ENCODE measurements at places on chromosomes 3 and 15.
A peak's percentile ranks its signal among the peaks of the same experiment; 100 is the strongest.

- no peak for DNase-seq
Observed at GRCh38 chr3:54433846-54434245, 311.5 kb downstream of the CACNA2D3 start.

GRCh38 chr3:175057401-175057800, 198.3 kb downstream of the NAALADL2 start:
- no peak for DNase-seq

GRCh38 chr3:15572138-15572537, 29.2 kb downstream of the HACL1 start:
- DNase-seq, result no peak

DNA sequence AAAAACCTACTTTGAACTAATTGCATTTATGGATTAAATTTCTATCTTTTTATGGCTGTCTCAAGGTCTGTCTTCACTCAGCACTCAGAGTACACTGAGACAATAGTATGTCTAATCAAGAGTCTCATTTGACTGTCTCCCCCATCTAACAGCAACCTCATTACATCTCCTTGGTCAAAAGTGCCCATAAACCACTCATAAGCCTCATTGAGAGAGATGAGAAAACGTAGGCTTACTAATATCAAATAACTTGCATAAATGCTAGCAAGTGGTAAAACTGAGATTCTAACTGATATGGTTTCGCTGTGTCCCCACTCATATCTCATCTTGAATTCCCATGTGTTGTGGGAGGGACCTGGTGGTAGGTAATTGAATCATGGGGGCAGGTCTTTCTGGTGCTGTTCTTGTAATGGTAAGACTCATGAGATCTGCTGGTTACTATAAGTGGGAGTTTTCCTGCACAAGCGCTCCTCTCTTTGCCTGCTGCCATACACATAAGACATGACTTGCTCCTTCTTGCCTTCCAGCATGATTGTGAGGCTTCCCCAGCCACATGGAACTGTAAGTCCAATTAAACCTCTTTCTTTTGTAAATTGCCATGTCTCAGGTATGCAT, 113.9 kb downstream of the TFDP2 start:
- DNase-seq, result no peak

DNA sequence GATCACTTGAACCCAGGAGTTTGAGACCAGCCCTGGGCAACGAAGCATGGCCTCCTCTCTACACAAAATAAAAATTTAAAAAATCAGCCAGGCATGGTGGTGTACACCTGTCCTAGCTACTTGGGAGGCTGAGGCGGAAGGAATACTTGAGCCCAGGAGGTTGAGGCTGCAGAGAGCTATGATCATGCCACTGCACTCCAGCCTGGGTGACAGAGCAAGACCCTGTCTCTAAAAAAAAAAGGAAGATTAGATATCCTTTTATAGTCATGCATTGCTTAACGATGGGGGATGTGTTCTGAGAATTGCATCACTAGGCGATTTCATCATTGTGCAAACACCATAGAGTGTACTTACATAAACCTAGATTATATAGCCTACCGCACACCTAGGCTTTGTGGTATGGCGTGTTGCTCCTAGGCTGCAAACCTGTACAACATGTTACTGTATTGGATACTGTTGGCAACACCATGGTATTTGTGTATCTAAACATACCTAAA, 12.6 kb downstream of the ALAS1 start:
- DNase-seq, result no peak

GRCh38 chr15:96246057-96246456, 84.4 kb upstream of the NR2F2 start:
- no peak for DNase-seq

DNA sequence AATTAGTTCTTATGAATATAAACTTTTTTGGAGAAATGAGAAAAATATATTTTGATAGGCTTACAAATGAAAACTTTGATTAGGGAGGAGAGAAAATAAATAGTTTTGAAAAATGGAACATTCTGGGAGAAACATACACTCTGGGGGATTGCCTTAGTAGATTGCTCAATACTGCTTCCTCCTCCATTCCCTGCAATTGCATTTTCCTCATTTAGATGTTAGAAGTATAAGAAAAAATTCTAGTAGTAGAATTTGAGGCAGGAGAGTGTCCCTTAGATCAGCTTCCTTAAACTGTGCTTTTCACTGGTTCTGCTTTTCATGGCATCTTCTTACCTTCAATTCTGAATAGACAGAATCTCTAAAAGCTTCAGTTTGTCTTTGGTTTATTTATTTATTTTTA, 46.2 kb upstream of the CTDSPL2 start:
- no peak for DNase-seq

DNA sequence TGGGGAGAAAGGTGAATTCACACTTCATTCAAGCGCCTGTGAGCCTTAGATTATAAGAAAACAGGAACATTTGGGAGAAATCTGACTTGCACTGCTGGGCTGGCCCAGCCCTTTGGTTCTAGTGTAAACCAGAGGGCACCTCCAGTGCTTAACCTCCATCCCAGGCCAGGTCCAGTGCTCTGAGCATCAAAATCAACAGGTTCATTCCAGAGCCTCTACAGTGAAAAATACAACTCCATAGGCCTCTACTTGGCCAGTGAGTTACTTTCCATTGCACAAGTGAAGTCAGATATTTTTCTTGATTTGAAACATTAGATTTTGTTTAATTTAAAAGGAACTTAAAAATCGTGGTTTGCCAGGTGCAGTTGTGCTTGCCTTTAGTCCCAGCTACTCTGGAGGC, 3.0 kb downstream of the SNUPN start:
- DNase-seq, result no peak

DNA sequence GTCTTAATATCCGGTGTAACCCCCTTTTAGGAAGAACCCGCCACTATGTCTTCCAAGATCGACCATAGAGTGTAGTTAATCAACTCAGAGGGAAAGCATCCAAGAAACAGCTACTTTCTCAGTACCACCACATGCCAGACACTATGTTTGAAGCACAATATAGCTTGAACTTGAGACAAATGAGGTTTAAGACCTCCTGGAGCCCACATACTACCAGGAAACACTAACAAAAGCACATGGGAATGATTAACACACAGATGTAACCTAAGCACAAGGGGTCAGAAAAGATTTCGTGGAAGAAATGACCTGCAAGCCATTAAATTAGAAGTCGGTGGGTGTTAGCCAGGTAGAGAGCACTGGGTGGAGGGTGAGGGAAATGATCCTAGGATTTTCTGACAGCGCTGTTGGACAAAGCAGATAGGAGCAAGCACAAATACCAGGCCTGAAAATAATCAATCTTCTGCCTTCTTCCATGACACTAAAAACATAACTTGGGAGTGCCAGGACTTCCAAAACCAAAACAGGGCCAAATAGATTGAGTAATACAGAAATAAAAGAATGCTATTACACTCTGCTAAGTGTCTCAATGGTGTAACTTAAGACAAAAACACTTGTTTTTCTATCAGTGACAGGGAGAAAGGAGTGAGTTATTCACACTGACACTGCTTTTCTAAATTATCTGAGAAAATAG, 213.7 kb downstream of the FOXP1 start:
- no peak for DNase-seq

- no peak for DNase-seq
Observed at GRCh38 chr3:160661660-160662059, 15.3 kb upstream of the ARL14 start.

- DNase-seq, result no peak
Observed at GRCh38 chr3:77489216-77489615, 449.3 kb downstream of the ROBO2 start.

GRCh38 chr3:96267577-96267976, 546.8 kb upstream of the EPHA6 start:
- no peak for DNase-seq

DNA sequence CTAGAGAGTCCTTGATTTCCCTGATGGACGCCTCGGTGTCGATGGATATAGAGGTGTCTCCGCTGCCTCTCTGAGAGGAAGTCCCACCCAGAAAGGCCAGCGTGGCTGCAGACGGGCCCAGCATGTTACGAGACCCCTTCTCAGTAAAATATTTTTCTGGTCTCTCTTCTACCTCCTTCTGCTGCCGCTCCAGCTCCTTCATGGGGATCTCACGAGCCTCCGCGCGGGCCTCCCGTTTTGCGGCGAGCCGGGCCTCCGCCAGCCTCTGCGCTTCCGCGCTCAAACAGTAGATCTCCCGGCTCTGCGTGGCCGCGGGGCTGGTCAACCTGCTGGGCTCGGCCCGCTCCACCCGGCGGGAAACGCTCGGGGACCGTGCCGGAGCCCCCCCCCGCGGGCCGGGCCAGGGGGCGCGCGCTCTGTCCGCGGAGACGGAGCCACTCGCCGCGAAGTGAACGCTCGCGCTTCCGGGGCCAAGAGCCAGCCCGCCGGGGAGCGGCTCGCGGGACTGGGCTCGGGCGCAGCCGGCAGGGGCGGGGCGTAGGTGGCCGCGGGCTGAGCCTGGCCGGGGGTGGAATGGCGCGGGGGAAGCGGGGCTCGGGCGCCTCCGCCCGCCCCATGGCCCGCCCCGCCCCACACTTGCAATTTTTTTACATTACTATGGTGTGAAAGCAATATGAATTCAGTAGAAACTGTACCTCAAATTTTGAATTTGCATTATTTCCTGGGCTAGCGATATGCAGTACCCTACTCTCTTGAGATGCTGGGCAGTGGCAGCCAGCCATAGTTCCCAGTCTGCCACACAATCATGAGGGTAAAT, 10.2 kb upstream of the KCNMB3 start:
- peak; percentile 61 for DNase-seq

DNA sequence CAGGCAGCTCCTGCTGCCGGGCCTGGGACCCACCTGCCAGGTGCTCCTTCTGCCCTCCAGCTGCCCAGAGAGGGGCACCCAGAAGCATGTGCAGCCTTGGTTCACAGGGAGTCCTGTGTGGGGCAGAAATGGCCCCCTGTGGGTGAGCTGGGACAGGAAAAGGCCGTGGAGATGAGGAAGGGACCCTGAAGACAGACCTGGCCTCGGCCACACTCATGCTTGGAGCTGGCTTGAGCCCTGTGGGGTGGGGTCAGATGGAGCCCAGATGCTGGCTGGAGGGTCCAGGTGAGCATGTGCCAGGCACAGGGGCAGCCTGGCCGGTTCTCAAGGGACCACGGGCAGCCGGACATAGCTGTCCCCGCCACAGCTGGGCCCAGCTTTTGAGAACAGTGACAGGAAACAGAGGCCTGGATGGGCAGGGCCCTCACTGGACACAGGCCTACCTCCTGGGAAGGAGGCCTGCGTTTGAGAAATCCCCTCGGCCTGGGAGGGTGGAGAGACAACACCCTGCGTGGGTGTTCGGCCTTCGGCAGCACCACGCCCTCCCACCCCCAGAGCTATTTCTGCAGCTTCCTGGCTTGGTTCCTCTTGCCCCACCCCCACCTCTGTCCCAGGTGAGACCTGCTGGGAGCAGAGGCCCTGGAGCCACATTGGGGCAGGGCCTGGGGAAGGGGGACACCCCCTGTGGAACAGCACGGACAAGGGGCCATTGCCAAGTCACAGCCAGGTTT, 132.6 kb upstream of the MEF2A start:
- DNase-seq, result no peak

- no peak for DNase-seq
Observed at GRCh38 chr3:71831599-71831998, 46.7 kb upstream of the PROK2 start.

DNA sequence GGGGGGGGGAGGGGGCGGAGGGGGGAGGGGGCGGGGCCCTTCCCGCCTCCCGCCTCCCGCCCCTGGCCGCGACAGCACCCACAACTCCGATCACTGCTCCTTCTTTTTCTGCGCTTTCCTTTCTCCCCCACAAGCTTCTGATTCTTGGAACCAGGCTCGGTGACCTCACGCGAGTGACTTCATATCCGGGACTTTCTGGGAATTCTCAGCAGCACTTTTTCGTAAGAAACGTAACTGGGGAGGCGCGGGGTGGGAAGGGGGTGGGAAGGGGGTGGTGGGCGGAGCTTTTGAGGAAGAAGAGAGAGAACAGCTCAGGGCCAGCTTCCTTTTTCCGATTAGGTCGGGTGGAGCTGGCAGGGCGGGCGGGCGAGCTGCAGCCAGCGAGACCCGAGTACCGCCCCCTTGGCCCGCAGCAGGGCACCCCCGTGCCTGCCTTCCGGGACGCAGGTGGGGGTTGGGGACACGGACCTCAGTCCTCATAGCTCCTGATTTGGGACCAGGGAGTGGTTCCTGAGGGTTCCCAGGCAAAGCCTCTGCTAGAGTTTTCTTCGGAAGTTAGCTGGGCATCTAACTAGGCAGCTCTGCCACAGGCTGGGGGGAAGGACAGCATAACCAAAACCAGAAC, 14.6 kb downstream of the XIRP1 start:
- DNase-seq, result peak; percentile 67
